ENCODE measurements at places on chromosomes 5 and 9. TPM values are rescaled to one million over a fixed set of nuclear protein-coding genes. Genes with fewer than 3 reads are reported as not detected.

DNA sequence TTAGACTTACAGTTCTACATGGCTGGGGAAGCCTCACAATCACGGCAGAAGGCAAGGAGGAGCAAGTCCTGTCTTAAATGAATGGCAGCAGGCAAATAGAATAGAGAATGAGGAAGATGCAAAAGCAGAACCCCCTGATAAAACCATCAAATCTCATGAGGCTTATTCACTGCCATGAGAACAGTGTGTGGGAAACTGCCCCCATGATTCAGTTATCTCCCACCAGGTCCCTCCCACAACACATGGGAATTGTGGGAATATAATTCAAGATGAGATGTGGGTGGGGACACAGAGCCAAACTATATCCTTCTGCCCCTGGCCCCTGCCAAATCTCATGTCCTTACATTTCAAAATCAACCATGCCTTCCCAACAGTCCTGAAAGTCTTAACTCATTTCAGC, 367.1 kb downstream of the MED10 start:
- DNase-seq = no peak

The IRGM gene
- 0.19 TPM for total RNA-seq

The CCNO gene
- not detected for total RNA-seq

DNA sequence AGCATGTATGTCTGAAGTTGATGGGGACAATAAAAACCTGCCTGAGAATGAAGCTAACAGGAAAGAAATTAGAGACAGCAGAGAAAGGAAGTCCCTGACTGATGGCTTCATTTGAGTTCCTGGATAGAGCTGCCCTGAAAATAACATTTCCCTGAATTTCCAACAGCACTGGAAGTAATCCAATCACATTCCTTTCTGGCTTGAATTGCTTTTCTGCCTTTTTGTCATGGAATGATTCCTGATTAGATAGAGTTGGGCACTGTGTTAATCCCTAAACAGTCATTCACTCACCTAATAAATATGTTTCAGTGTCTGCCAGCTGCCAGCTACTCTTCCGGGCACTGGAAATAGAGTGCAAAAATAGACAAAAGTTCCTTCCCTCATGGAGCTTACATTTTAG, 30.0 kb upstream of the SH3RF2 start:
- DNase-seq = no peak

All from mesenteric fat pad (tissue), 1 donor.